ENCODE measurements at places on chromosomes 6 and 20. TPM values are rescaled to one million over a fixed set of nuclear protein-coding genes. Genes with fewer than 3 reads are reported as not detected.

The GFRAL gene
- not detected for total RNA-seq

The HRH3 gene
- not detected for total RNA-seq

The CDSN gene
- total RNA-seq, result 10.9 TPM

The VWA7 gene
- total RNA-seq, result 1.00 TPM

The CTAGE9 gene
- total RNA-seq, result not detected

The LGSN gene
- total RNA-seq, result not detected

The BIRC7 gene
- total RNA-seq, result not detected

The LAMP5 gene
- not detected for total RNA-seq

The FRK gene
- total RNA-seq, result 1.0 TPM

The BTN1A1 gene
- not detected for total RNA-seq

The CRISP3 gene
- 0.07 TPM for total RNA-seq

The PDYN gene
- not detected for total RNA-seq

The ZSCAN23 gene
- 1.7 TPM for total RNA-seq

The WFDC8 gene
- not detected for total RNA-seq

The LBP gene
- not detected for total RNA-seq

The LAMA4 gene
- 2.3 TPM for total RNA-seq

The IMPG1 gene
- total RNA-seq, result not detected

The SLC17A2 gene
- total RNA-seq, result not detected

The FAM217A gene
- total RNA-seq, result not detected

The C6orf141 gene
- 22.6 TPM for total RNA-seq

The PPP1R11 gene
- 24.9 TPM for total RNA-seq

The ULBP1 gene
- 9.6 TPM for total RNA-seq

The ZDHHC14 gene
- 6.0 TPM for total RNA-seq

The NRN1 gene
- total RNA-seq, result not detected

The FAM209B gene
- total RNA-seq, result not detected

The SIRPB2 gene
- 0.21 TPM for total RNA-seq

The GRIK2 gene
- 0.34 TPM for total RNA-seq

The BCAS4 gene
- 13.2 TPM for total RNA-seq

The UBE3D gene
- total RNA-seq, result 7.2 TPM

The COL11A2 gene
- under 0.01 TPM for total RNA-seq

The PGM3 gene
- 45.6 TPM for total RNA-seq

The PDE10A gene
- under 0.01 TPM for total RNA-seq

The BNIP5 gene
- total RNA-seq, result not detected

Measured in nasal cavity respiratory epithelium epithelial cell of viscerocranial mucosa (primary cell).